ENCODE measurements at places on chromosomes 13 and 19.

DNA sequence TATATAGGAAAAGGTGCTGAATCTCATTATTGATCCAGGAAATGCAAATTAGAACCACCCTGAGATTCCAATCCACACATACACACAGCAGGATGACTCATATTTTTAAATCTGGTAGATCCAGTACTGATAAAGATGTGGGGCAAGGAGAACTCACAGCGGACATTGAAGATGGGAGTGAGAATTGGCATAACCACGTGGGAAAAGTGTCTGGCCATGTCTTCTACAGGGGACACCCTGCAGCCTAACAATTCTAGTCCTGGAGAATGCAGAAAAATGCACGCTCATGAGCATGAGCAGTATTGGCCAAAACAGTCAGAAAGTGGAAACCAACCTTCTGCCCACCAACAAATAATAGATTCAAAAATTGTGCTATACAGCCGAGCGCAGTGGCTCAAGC lies 13.5 kb upstream of the BCL3 start:
- DNase-seq = no peak

DNA sequence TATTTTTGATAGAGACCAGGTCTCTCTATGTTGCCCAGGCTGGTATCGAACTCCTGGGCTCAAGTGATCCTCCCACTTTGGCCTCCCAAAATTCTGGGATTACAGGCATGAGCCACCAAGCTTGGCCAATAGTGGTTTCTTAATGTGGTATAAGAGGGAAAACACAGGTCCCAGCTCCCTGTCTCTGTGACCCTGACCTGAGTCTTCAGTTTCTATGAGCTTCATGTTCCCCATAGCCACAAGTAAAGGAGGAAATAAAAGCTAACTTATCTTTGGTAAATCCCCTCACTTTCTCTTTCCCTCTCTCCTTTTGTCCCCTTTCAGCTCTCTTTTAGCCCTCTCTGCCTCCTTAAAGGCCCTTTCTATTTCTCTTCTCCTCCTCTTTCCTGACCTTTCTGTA lies 50.3 kb downstream of the ABCC4 start:
- DNase-seq = no peak

GRCh38 chr13:94332359-94333096 lies 147.0 kb downstream of the DCT start:
- DNase-seq = no peak

GRCh38 chr13:112229992-112230872 lies 145.9 kb upstream of the SPACA7 start:
- no peak for DNase-seq

DNA sequence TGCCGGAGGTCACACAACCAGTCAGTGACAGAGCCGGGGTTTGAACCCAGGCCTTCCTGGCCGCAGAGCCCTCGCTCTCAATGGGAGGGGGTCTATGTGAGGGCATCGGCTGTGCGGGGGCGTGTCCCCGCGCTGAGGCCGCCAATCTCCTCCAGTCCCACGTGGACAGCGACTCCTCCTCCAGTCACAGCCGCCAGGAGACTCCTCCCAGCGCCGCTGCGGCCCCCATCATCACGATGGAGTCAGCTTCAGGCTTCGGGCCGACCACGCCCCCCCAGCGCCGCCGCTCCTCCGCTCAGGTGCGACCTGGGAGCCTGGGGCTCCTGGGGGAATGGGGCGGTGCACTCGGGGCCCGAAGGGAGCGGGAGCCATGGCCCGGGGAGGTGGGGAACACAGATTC lies 6.0 kb downstream of the SPRED3 start:
- DNase-seq = peak; percentile 80

DNA sequence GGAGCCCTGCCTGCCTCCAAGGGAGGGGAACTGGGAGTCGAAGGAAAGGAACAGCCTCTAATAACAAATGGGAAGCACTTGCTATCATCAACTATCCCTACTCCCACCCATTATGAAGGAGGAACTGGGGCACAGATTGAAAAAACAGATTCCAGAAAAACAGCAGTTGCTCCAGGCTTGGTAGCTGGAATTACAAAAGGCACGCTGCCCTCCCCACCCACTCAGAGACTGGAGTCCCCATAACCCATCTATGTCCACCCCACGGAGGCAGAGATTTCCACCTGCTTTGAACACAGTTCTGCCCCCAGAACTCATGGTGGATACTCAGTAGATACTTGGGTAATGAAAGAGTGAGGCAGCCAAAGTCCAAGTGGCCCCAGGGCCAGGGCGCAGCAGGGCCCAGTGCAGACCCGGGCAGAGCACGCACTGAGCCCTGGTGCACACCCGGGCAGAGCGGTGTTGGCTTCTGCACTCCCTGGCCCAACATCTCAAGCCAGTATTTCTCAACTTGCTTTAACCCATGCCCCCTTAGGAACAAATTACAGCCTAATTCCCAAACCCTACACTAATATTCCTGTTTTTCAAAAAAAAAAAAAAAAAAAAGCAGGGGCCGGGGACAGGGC lies 19.1 kb upstream of the CCNP start:
- no peak for DNase-seq

GRCh38 chr19:21883516-21883915 lies 47.5 kb upstream of the ZNF43 start:
- DNase-seq = no peak

DNA sequence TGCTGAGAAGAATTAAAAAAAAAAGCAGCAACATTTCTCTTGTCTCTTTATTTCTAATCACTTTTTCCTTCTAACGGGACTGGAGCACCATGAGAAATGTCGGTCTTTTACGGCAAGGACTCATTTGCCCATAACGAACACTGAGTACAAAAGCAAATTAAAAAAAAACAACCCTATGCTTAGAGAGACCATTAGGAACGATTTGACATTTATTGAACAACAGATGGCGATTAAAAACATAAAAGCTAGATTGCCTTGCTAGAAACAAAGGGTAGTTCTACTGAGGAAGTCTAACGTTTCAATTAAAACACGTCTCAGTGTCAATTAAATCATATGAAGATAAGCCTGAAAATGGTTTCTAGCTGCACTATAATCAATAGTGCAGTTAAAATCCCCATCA lies 51.1 kb downstream of the OLFM4 start:
- no peak for DNase-seq

GRCh38 chr19:2754659-2755447 lies 15.0 kb upstream of the SLC39A3 start:
- DNase-seq = no peak

- DNase-seq = peak; percentile 45
Measured at GRCh38 chr19:35738021-35738886, 4.0 kb downstream of the IGFLR1 start.
